Nephron progenitor cell (in vitro differentiated cells): ENCODE measurements at places on chromosomes 7 and 10.

DNA sequence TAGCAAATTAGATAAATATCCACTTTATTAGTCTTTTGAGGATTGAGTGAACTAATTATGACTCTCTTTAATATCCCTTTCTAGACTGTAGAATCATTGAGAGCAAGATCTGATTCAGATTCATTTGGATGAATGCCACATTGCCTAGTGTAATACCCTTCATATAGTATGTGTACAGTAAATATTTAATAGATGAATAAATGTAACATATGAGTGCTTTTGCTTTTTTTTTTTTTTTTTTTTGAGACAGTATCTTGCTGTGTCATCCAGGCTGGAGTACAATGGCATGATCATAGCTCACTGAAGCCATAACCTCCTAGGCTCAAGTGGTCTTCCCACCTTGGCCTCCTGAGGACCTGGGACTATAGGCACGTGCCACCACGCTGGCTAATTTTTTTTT, 14.8 kb downstream of the SAMD8 start:
- no peak for DNase-seq
- no peaks in the 10 kb centered on the region for H3K27me3 ChIP-seq
- peaks cover 27% of the 10 kb centered on the region for H3K36me3 ChIP-seq

DNA sequence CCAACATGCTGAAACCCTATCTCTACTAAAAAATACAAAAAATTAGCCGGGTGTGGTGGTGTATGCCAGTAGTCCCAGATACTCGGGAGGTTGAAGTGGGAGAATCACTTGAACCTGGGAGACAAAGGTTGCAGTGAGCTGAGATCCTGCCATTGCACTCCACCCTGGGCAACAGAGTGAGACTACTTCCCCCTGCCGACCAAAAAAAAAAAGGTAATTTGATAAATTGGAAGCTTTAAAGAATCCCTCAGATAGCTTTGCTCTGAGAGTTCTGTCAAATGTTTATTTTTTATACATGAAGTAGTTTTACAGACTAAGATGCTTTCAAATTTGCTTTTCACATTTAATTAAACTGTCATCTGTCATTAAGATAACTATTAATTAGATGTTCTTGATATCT, 563.3 kb upstream of the LRRTM3 start:
- no peak overlapping the region for H3K4me3 ChIP-seq
- H3K27me3 ChIP-seq = no peaks in the 10 kb centered on the region
- H3K27ac ChIP-seq = no peak overlapping the region
- no peaks in the 10 kb centered on the region for H3K36me3 ChIP-seq
- no peak for DNase-seq

DNA sequence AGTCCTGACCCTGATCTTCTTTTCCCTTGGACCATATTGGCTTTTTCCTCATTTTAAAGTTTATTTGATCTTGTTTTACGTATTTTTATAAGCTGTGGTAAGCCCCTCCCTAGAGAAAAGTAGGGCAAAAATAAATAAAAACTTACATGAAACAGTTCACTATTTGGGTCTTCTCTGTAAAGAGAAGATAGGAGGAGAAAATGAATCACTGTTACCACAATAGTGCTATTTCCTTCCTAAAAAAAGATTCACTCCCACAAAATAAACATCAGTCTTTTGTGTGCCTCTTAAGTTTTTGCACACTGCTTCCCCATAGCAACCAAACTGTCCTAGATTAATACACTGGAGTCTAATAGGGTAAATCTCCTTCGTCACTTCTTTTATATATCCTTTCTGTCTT, 1.4 kb upstream of the SVIL start:
- H3K4me1 ChIP-seq = peaks cover 41% of the 10 kb centered on the region
- no peak for DNase-seq
- H3K27ac ChIP-seq = no peak overlapping the region
- H3K27me3 ChIP-seq = peaks cover under 1% of the 10 kb centered on the region
- H3K36me3 ChIP-seq = peaks cover 29% of the 10 kb centered on the region

- H3K27ac ChIP-seq = peak overlapping the region; percentile 52
- H3K27me3 ChIP-seq = peaks cover 14% of the 10 kb centered on the region
- DNase-seq = no peak
- no peaks in the 10 kb centered on the region for H3K36me3 ChIP-seq
- H3K4me1 ChIP-seq = peaks cover 48% of the 10 kb centered on the region
These were observed 226.2 kb downstream of the TCERG1L start for GRCh38 chr10:131085091-131085860.

DNA sequence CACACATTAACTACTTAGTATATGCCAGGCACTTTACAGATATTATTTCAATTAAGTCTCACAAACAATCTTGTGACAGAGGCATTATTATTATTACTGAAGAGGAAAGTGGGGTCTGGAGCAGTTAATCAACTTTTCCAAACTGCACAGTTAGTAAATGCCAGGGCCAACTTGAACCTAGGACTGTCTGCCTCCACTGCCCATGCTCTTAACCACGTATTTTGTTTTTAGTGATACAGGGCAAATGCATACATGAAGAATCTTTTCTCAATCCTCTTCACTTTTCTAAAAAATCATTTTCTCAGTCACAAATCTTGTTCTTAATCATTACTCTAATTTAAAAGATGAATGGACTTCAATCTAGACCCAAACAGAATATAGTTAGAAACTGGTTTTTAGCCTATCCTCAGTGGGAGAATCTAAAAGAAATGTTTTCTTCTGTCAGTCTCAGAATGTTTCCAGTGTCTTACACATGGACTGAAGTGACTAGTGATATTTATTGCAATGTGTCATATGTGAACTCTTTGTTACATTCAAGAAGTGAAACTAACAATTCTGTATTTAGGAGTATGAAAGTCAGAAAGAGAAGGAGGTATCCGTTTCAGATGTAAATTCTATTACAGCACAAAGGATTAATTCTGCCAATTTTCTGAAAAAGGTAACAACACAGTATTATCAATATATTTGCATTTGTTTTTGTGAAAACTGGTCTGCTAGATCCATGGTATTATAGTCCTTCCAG, 55.5 kb upstream of the CCNJ start:
- no peak overlapping the region for H3K27ac ChIP-seq
- H3K4me1 ChIP-seq = no peaks in the 10 kb centered on the region
- H3K4me3 ChIP-seq = no peak overlapping the region
- peaks cover 7% of the 10 kb centered on the region for H3K27me3 ChIP-seq

DNA sequence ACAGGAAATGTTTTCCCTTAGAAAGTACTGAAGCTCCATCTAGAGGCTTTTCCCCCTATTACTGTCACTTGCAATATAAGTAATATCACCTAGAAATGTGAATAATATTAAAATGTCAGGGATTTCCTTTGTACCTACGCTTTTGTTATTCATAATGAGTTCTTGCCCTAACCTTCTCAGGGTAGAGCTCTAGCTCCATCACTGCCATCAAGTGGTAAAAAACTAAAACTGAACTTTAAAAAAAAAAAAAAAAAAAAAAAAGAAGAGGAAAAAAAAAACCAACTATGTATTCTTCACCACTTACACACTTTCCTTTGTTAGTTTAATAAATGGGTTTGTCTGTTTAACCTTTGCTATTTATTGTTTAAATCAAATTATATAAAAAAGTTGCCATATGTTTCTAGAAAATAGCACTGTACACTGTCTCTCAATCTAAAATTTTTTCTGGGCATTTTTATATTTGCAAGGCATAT, 49.9 kb downstream of the DNAJC1 start:
- H3K36me3 ChIP-seq = no peaks in the 10 kb centered on the region
- H3K27me3 ChIP-seq = no peaks in the 10 kb centered on the region
- no peak overlapping the region for H3K4me3 ChIP-seq
- peaks cover 6% of the 10 kb centered on the region for H3K4me1 ChIP-seq
- DNase-seq = no peak

GRCh38 chr10:22183771-22184461, 33.9 kb downstream of the EBLN1 start:
- no peak for DNase-seq
- H3K27me3 ChIP-seq = peaks cover 7% of the 10 kb centered on the region
- peaks cover 3% of the 10 kb centered on the region for H3K36me3 ChIP-seq
